ENCODE measurements at places on chromosomes 16 and 17. TPM values are rescaled to one million over a fixed set of nuclear protein-coding genes. Genes with fewer than 3 reads are reported as not detected.

GRCh38 chr17:80869481-80870145, 122.0 kb upstream of the CHMP6 start:
- DNase-seq, result no peak
- no peak overlapping the region for H3K27ac ChIP-seq
- H3K4me3 ChIP-seq, result no peak overlapping the region
- peaks cover 9% of the 10 kb centered on the region for H3K4me1 ChIP-seq
- peaks cover 25% of the 10 kb centered on the region for H3K36me3 ChIP-seq

Gene SHISA6
- not detected for total RNA-seq

GRCh38 chr17:78442648-78443218, 64.3 kb downstream of the PGS1 start:
- no peaks in the 10 kb centered on the region for H3K36me3 ChIP-seq
- no peaks in the 10 kb centered on the region for H3K4me1 ChIP-seq
- no peak overlapping the region for H3K4me3 ChIP-seq
- no peaks in the 10 kb centered on the region for H3K27me3 ChIP-seq
- DNase-seq, result no peak
- no peak overlapping the region for H3K27ac ChIP-seq

GRCh38 chr16:68370581-68371275, 59.9 kb downstream of the PRMT7 start:
- no peak overlapping the region for H3K4me3 ChIP-seq
- no peaks in the 10 kb centered on the region for H3K4me1 ChIP-seq
- no peak for DNase-seq
- H3K27me3 ChIP-seq, result peaks cover 50% of the 10 kb centered on the region

Gene KDM8
- total RNA-seq, result 4.1 TPM
